ENCODE measurements at places on chromosomes 4 and X. TPM values are rescaled to one million over a fixed set of nuclear protein-coding genes. Genes with fewer than 3 reads are reported as not detected.

TIGD4 gene
- total RNA-seq = 0.32 TPM

CNGA1 gene
- not detected for total RNA-seq

FAM9C gene
- not detected for total RNA-seq

AWAT1 gene
- total RNA-seq = not detected

DNA sequence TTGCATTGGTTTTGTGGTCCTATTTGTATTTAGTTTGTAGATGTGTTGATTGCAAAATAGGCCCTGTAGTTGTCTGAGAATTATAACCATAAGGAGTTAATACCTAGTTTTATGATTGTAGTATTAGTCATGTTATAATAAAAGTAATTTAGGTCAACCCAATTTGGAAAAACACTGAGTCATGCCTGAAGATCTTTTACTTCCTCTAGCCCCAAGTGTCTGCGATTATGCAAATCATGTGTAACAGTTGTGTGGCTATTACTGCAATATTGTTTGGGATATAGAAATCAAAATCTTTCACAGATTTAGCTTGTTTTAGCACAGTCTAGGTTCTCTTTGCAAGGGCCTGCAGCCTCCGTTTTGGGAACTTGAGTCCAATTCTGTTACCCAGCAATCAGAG is 12.6 kb downstream of the SRD5A3 start:
- no peak for DNase-seq

DNA sequence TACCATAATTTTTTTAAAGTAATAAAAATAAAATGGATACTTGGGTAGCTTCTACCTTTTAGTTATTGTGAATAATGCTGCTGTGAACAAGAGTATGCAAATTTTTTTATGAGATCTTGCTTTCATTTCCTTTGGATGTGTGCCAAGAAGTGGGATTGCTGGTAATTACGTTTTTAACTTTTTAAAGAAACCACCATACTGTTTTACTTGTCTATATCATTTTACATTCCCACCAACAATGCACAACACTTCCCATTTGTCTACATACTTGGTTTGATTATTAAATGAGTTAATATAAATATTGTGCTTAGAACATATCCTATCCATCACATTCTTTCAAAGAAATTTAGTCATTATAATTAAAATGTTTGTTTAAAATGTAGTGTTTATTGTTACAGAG is 3.9 kb upstream of the SULT1B1 start:
- DNase-seq = no peak

GRCh38 chrX:53257166-53257565 is 24.2 kb downstream of the IQSEC2 start:
- DNase-seq = no peak

DNA sequence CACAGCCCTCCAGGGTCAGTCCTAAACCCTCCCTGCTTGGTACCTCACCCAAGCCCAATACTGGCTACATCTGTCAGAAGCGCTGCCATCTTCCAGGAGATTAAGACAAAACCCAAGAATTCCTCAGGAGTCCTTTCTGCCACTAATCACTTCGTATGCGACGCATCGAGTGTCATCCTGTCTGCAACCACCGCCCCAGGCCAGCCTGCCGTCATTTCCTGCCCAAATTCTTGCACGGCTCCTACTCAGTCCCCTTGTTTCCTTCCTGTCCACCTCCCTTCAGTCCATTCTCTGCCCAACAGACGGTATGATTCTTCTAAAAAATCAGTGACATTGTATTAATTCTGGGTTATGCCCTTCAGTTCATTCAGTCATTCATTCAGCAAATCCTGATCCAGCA is 113.6 kb downstream of the NFKB1 start:
- no peak for DNase-seq

GRCh38 chr4:38073596-38074234 is 113.5 kb downstream of the PTTG2 start:
- DNase-seq = no peak
